Stromal cell of bone marrow (primary cell): ENCODE measurements at places on chromosomes 5 and 9.

DNA sequence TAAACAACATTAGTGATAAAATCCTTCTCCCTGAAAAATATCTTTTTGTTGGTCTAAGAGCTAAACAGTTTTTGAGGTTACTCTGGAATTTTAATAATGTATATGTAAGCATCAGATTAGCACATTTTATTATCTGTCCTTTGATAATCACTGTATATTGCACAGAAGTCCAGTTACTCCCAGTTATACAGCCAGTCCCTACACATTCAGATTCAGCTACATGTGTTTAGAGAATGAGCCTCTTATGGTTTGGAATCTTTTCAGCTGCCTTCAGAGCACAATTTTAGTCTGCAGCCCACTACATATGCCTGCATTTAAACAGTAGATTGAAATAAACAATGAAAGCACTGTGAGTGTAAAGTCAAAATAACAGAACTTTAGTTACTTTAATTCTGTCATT lies 438.2 kb downstream of the ARHGEF28 start:
- DNase-seq: no peak

- peak; percentile 40 for DNase-seq
These were observed 202.6 kb downstream of the PIK3R1 start for GRCh38 chr5:68418201-68418600.

DNA sequence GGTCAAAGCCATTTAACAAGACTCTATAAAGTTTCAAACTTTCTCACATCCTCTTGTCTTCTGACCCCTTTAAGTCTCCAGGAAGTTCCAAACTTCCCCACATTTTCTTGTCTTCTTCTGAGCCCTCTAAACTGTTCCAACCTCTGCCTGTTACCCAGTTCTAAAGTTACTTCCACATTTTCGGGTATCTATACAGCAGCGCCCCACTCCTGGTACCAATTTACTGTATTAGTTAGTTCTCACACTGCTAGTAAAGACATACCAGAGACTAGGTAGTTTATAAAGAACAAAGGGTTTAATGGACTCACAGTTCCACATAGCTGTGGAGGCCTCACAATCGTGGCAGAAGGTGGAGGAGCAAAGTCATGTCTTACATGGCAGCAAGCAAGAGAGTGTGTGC lies 23.3 kb upstream of the PRLR start:
- DNase-seq: no peak

DNA sequence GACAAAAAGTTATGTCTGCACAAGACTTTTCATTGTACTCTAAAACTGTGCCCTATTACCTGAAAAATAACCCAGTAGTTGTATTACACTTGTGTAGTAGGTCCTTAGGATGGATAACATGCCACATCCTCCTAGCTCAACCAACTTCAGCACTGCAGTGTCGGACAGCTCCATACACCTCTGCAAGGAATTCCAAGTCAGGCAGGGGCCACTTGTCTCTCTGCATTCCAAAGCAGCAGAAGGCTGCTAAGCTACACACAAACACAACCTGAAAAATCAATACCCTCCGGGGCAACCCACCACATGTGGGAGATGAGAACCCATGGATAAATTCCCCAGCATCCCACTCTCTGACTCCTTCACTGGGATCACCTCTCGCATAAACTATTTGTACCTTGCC lies 50.2 kb downstream of the MED10 start:
- DNase-seq: no peak

- DNase-seq: no peak
These were observed 255.7 kb downstream of the HCN1 start for GRCh38 chr5:45440466-45440865.

- no peak for DNase-seq
These were observed 92.4 kb downstream of the TMEM215 start for GRCh38 chr9:32875748-32876147.

DNA sequence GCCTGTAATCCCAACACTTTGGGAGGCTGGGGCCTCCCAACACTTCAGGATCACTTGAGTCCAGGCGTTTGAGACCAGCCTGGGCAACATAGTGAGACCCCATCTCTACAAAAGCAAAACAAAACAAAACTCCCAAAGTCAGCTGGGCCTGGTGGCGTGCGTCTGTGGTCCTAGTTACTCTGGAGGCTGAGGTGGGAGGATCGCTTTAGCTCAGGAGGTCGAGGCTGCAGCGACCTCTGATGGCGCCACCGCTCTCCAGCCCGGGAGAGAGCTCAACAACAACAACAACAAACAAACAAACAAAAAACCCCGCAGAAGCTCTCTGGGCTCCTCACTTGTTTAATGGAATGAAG lies 528 bp downstream of the ACOT12 start:
- DNase-seq: no peak

- DNase-seq: no peak
These were observed 15.8 kb downstream of the NDST1 start for GRCh38 chr5:150523472-150524350.

DNA sequence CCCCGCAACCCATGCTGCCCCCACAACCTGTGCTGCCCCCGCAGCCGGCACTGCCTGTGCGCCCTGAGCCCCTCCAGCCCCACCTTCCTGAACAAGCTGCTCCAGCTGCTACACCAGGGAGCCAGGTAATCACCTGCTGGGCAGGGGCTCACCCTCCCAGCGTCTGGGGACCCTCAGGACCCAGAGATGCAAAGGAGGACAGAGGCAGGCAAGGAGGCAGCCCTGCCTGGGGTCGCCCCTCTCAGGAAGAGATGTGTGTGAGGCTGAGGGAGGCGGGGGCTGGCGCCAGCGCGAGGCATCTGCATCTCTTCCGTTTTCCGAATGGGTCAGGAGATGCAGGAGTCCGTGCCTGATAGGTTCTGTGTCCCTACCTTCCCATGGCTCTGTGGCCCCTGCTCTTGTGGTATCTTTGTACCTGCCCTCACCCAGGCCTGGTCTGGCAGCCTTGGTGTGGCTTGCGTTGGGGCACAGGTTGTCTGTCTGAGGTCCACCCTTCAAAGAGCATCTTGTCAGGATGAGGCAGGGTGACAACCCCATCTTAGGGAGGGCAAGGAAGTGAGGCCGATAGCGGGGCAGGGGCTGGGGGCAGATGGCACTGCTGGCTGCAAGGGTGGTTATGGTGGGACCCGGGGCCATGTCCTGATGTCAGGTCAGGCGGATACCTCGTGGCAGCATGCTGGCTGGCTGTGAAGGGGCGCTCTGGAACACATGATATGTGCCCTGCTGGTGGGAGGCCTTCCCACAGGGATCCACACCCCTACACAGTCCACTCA lies 75.7 kb downstream of the WNK2 start:
- no peak for DNase-seq

GRCh38 chr9:84366683-84367082 lies 26.1 kb upstream of the SLC28A3 start:
- DNase-seq: no peak

- DNase-seq: no peak
These were observed 75.2 kb upstream of the FBXL7 start for GRCh38 chr5:15424769-15425168.

- DNase-seq: no peak
These were observed 50.7 kb downstream of the ARRDC3 start for GRCh38 chr5:91332267-91333045.

DNA sequence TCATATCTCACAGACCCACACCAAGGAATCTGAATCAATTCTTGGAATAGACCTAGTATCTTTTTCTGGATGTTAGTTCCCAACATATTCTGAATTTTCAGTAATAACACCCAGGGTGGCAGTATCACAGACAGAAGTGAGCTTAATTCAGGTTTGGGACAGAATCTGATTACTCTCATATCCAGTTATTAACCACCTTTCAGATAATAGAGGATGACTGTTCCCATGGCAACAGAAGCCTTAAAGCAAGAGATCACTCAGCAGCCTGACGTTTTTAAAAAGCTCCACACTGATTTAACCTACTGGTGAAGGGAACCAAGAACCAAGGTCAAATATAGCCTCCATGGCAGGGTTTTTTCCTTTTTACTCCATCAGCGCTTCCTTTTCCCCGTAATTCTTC lies 68.4 kb downstream of the ACTBL2 start:
- no peak for DNase-seq

DNA sequence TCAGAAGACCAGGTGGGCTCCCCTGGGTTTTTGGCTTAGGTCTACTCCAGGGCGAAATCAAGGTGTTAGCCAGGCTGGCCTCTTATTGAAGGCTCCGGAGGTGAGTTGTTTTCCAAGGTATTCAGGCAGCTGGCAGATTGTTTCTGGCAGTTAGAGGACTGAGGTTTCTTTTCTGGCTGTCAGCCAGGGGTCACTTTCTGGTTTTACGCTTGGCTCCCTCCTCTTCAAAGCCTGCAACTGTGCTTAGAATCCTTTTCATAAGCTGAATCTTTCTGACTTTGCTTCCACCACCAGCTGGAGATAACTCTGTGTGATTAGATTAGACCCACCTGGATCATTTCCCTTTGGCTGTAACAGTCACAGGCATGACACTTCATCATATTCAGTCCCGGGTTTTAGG lies 24.6 kb downstream of the RFK start:
- no peak for DNase-seq

GRCh38 chr9:113618836-113619490 lies 155.4 kb downstream of the RGS3 start:
- no peak for DNase-seq

- peak; percentile 85 for DNase-seq
These were observed 154.5 kb downstream of the NR3C1 start for GRCh38 chr5:143248822-143249579.

DNA sequence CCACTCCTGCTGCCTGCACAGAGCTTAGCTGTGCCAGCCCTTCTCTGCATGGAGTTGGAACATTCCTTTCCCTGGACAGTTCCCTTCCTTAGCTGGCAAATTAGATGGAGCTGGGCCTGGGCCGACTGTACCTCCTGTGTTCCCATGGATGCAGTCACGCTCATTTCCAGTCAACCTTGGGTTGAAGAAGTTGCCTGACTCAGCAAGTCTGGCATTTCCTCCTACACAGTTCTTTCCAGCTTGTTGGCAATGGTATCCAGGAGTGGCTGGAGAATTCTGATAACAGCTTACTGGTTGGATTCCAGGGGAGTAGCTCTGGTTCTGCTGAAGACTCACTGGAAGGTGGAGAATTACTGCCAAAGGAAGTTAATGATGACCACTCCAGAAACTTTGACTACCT lies 9.2 kb upstream of the TAF1L start:
- DNase-seq: peak; percentile 71

GRCh38 chr9:137382444-137383080 lies 40.4 kb downstream of the EXD3 start:
- DNase-seq: no peak

DNA sequence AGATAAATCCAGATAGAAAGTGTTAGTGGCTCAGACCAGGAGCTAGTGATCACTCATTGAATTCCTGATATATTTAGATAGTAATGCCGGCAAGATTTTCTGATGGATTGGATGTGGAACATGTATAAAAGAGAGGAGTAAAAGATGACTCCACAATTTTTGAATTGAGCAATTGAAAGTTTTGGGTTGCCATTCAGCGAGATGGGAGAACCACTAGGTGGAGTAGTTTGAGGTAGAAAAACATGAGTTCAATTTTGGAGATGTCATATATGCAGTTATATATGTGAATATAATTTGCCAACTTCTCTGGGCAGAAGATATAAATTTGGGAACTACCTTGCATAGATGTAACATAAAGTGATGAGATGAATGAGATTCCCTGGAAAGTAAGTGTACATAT lies 502.5 kb upstream of the SEMA6A start:
- no peak for DNase-seq

DNA sequence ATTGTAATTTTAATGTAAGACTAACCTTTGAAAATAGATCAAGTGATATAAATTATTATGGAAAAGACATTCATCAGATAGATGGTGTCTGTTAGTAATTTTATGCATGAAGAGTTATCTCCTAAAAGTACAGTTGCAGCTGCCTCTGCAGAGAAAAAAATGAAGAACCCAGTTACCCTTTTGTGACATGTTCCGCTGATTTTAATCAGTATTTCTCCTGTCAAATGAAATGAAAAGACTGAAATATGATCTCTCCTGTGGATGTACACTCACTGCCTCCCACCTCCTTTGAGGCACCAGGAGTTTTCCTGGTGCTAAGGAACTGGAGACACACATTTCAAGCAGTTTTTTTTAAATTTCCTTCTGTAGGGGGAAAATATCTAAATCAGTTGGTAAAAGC lies 277.4 kb downstream of the KIF4B start:
- no peak for DNase-seq

DNA sequence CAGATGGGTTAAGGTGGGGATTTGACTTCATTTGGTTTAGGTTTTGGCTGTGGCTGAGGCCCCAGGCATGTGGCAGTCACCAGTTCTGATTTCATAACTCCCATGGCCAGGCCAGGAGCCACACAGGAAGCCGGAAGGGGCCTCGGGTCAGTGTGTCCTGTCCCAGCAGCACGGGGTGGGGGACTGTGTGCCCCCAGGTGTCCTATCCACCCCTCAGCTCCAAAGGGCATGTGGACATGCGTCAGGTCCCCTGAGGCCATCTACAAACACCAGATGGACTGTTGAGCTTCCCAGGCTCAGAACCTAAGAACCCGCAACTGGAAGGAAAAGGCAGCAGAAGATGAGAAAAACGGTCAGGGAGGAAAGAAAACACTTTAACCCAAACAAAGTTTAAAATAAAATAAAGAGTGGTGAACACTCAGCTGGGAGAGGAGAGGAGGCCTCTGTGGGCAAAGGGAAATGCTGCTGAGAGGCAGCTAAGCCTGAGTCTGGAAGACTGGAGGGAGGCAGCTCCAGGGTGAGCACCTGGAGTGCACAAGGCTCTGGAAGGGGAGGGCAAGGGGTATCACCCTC lies 260.8 kb downstream of the AUH start:
- peak; percentile 29 for DNase-seq

- no peak for DNase-seq
These were observed 11.1 kb downstream of the GRIN1 start for GRCh38 chr9:137149942-137150616.

DNA sequence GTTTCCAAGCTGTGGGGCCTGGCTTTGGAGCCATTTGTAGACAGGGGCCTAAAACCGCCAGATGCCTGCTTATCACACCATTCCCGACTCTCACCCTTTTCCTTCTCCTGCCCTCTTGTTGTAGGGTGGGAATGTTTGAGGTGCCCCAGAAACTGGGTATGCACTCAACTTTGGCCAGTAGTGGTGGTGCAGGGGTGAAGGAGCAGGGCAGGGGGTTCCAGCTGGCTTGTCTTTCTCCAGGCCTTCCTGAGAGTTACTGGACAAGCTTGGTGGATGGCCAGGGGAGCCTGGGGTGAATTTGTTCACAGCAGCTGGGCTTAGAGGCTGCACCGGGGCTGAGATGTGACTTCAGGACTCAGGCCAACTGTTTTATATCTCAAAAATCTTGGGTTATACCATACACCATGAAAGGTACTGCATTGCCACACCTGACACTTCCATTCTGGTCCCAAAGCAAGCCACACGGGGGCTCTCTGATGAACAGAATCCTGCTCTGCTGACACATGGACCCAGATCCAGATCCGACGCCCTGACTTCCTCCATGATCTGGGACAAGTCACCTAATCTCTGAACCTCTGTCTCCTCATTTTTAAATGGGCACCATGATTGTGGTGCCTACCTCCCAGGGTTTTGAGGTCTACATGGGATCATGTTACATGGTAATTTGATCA lies 62.1 kb downstream of the DAB2IP start:
- DNase-seq: no peak

GRCh38 chr9:28808042-28808441 lies 1234.8 kb upstream of the C9orf72 start:
- peak; percentile 50 for DNase-seq

- DNase-seq: no peak
These were observed 3.6 kb downstream of the BBLN start for GRCh38 chr9:128163523-128164306.
